Neural progenitor cell (in vitro differentiated cells): ENCODE measurements at places on chromosomes 3 and 15.
A peak's percentile ranks its signal among the peaks of the same experiment; 100 is the strongest.

DNA sequence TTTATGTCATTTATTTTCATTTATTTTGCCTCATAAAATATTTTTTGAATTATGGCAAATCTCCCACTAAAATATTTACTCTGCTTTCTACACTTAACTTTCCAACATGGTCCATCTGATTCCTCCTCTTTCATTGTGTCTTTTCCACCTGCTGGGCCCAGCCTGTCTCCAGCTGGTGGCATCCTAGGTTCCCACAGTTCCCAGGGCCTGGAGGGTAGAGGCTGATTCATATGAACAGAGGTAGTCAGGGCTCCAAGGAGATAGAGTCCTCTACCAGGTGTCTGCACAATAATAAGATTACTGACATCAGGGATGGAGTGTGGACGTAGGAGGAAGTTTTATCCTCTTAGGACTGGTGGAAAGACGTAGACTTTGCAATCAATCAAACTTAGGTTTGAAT lies 14.3 kb downstream of the ZBTB38 start:
- DNase-seq: no peak

DNA sequence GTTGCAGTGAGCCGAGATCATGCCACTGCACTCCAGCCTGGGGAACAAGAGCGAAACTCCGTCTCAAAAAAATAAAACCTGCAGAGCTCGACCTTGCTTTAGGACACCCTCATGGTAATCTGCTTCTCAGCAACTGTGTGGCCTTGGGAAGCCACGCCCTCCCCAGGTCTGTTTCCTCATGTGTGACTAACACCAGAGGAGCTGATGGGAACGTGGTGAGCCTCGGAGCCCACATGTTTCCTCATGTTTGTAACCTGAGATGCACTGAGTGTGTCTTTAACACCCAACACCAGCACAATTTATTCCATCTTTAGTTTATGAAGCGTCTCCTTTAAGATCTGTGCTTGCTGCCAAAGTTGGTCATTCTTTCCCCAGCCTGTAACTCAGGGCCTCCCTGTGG lies 142.8 kb downstream of the OCA2 start:
- DNase-seq: no peak

- no peak for DNase-seq
Measured at GRCh38 chr3:12885583-12885930, 44.2 kb upstream of the RPL32 start.

- DNase-seq: peak; percentile 69
Measured at GRCh38 chr3:52054661-52055511, 1.5 kb downstream of the DUSP7 start.
